ENCODE measurements at places on chromosomes 2 and 18.

- no peak for DNase-seq
Observed at GRCh38 chr2:176763851-176764404, 448.7 kb upstream of the HNRNPA3 start.

DNA sequence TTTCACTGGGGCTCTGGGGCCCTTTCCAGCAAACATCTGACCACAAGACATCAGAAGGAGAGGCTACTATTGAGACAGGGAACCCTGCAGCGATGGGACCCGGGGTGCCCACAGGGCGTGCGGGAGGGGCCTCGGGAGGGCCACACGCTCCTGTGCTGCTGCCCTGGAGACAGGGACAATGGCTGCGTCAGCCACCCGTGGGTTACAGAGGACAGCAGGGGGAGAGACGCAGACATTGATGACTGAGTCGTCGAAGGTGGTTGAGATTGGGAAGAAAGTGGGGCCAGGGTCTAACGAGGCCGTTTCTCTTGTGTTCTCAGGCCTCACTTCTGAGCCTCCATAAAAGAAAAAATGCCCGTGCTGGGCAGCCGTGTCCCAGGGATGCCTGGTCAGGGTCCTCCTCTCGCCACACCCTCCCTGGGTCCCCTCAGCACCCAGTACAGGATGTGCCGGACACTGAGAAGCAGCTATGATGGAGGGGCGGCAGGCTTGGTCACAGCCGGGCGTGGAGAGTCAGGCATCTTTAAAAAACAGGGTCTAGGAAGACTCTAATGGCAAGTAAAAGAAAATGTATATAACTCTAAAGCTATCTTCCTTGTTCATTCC lies 73.9 kb downstream of the NDUFA10 start:
- no peak for DNase-seq

DNA sequence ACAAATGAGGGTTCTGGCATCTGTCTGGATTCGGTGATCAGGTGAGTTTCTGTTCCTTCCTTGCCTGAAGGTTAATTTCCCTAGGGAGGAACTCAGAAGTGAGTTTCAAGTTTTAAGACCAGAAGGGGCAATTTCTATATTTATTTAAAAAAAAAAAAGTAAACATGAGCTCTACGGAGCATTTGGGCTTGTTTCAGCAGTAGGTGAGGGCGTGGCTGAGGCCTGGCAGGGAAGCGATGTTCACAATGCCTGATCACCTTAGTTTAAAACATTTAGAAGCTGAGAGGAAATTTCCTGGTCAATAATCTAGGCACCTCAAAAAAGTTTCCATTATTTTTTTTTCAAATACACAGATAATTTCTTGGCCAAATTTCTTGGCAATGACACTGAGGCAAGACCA lies 629.1 kb downstream of the DPP10 start:
- no peak for DNase-seq

DNA sequence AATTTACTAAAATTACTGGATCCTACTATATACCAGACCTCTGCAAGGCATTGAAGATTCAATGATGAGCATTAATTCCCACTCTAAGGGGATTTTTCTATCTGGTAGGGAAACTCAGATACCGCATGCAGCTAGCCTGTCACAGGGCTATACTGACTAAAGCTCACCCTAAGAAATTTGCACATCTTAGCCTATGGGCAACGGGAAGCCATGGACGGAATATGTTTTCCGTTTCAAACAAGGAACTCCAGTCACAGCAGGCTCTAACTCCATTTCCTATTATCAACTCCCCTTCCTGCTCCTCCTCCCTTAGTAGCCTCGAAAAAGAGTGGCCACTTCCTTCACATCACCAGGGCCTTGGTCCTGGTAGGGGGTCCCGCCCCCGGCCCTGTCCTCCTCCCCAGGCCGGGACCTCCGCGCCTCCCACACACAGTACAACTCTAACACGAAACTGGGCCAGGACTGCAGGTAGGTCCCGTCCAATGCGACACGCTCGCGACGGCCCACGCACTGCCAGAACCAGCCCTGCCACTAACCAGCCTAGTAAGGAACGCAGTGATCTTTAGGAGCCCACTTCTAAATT lies 659 bp upstream of the COX5B start:
- DNase-seq = no peak

DNA sequence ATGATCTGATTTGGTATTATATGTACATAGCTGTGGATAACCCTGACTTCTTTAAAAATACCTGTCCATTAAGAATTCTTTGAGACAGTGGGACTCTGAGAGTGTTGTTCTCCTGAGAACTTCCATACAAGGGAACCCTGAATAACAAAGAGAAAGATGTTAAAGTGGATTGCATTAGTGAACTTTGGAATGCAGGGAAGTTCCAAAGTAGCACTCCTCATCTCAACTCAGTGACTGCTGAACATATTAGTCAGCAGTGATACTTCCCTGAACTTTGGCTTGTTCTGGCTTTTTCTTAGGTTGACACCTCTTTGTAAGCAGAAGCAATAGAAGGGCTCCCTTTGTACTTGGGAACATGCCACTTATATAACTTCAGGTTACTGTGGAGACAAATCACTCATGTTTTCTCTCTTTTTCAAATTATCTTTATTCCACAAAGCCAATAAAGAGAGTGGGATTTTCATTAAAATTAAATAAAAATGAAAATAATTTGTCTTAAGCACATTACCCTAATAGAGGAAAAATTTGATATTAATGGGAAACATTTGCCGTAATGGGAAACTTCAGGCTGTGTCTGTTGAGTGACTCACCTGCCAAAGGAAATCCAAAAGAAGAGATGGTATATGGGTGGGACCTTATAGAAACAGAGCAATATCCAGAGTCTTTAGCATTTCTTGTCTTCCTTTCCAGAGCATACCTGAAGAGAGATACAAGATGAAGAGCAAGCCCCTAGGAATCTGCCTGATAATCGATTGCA lies 33.3 kb downstream of the CFLAR start:
- DNase-seq = no peak

GRCh38 chr18:3340015-3340681 lies 78.2 kb downstream of the MYL12B start:
- DNase-seq = no peak

DNA sequence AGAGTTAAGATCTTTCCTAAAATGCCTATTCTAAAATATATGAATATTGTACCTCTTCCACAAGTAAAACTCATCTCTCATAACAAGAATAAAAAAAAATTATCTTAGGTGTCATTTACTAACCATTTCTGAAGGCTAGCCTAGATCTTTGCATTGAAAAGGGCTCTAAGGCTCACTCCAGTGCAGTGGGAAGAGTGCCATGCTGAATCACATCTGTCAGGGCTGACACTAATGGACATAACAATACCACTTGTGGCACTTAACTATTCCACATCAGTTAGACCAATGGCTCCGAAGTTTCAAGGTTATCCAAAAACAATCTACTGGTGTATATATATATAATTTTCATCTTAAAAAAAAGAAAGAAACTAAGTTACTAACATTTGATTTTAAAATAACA lies 130.2 kb downstream of the EXOC6B start:
- DNase-seq = no peak

DNA sequence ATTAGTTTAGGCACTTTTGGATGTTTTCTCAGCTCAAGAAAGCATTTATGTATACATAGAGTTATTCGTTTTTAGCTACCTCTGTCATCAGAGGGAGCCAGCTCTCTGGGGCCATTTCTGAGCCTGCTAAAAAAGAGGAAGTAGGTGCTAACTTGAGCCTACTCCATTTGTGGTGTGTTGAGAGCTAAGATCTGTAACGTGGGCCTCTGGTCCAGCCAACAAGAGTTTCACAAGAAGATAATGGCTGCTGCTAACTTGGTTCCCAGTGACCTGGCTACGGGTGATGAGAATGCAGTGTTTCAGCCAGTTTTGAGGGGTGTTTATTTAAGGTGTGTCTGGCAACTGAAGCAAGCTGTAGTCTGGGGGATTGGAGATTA lies 182.5 kb downstream of the PRKCE start:
- DNase-seq = no peak

GRCh38 chr2:98907385-98907784 lies 28.6 kb downstream of the CRACDL start:
- DNase-seq = no peak

- DNase-seq = no peak
Observed at GRCh38 chr2:178306352-178307073, 112.2 kb downstream of the OSBPL6 start.

DNA sequence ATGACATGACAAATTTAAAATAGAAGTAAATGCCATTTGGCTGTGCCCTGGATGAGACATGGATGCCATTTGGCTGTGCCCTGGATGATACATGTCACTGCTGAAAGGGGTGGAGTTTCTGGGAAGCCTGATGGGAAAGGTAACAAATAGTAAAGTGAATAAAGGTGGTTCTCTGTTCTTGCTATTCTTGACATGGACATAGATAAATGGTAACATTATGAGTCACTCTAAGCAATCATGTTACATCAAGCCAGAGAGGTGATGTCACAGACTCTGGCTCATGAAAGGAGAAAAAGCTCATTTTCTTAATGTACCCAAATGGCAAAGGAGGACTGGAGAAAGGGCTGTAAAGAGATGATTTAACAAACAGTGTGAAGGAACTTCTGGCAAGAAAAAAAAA lies 86.4 kb downstream of the EML6 start:
- DNase-seq = no peak

- DNase-seq = no peak
Observed at GRCh38 chr2:71884303-71885042, 263.2 kb downstream of the CYP26B1 start.

DNA sequence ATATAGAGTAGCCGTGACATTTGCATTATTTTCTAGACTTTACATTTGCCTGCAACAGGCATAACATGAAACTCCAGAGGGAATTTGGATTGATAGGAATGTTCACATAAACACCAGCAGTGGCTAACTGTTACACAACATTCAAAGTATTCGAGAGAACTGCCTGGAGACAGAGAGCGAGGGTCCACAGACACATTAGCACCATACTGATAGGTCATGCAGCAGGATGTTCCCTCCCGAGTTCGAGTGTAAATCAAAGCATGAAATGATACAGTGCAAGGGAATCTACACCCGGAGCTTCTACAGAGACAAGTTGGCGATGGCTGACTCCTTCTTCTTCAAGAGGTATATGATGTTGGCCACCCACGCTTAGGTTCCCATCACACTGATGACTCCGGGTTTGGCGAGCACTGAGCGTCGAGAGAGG lies 89.5 kb downstream of the COL6A3 start:
- no peak for DNase-seq

DNA sequence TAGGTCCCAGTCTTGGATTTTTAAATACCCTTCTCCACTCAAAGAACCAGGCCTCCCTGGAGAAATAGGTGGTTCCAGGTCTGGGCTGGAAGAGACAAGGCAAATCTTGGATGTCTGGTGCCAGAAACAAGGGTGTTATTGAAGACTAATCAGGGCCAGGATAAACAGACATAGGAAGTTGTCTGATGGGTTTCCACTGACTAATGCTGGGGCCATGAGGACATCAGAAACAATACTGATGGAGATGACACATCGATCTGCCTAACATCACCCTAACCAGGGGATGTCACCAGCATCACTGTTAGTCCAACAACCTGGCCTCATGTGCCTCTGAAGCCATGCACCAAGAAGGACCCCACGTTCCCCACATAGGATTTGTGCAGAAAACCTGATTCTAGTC lies 42.5 kb upstream of the GLI2 start:
- no peak for DNase-seq

GRCh38 chr2:18387441-18388206 lies 172.8 kb downstream of the RDH14 start:
- peak; percentile 74 for DNase-seq

- no peak for DNase-seq
Observed at GRCh38 chr2:223389624-223390023, 212.5 kb downstream of the SCG2 start.

GRCh38 chr2:46275995-46276394 lies 21.2 kb upstream of the EPAS1 start:
- no peak for DNase-seq

- no peak for DNase-seq
Observed at GRCh38 chr18:53887447-53887846, 337.0 kb downstream of the MBD2 start.

GRCh38 chr2:195984923-195985726 lies 83.5 kb downstream of the DNAH7 start:
- DNase-seq = no peak

- DNase-seq = no peak
Observed at GRCh38 chr2:176081376-176081836, 2.4 kb downstream of the EVX2 start.

DNA sequence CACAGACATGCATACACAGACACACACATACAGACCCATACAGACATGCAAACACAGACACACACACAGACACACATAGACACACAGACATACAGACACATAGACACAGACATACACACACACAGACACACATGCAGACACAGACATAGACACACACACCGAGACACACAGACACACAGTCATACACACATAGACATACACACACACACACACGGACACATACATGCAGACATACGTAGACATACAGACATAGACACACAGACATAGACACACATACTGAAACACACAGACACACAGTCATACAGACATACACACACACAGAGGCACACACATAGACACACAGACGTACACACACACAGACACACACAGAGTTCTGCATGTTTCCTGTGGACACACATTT lies 26.9 kb downstream of the INHBB start:
- no peak for DNase-seq

- no peak for DNase-seq
Observed at GRCh38 chr2:124476291-124476690, 451.2 kb downstream of the CNTNAP5 start.

DNA sequence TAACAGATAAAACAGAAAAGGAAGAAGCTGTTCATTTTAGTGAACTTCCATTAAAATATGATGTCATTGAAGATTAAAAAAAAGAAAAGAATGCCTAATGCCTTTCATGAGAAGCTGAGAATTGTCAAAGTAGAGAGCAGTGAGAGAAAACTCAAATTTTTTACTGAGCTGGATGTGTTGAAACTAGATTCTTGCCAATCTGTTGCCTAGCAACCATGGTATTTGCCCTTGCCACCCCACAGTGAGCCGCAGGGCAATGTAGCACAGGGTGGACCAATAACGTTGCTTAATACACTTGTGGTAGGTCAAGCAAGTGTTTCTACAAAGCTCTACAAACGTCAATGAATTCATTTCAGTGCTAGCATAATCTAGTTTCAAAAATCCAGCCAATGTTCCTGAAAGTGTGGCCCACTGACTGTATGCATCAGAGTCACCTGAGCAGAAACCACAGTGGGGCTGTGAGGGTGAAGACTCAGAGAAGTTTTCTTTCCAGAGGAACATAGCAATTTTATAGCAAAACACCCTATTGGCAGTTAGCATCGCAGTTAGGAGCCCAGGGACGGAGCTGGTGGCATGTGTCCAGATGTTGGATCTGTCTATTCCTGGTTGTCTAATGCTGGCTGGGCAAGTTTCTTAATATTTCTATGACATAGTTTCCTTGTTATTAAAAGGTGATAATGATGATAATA lies 132.2 kb downstream of the DOCK10 start:
- peak; percentile 67 for DNase-seq

- no peak for DNase-seq
Observed at GRCh38 chr18:25650201-25650941, 298.4 kb upstream of the ZNF521 start.

DNA sequence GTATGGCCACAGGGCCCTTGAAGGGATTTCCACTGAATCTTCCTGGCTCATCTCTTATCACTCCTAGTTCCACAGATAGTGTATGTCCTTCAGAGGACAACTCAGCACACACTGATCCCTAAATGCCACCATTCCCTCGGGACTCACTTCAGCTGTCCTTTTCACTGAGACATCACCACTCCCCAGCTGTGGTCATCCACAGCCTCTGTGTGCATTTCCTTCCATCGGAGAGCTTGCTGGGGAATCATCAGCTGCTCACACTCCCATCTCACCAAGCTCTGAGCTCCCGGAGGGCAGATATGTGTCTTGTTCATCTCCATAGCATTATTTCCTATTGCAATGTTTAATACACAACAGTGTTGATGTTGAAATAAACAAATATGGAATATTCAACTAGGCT lies 759.5 kb downstream of the RNF144A start:
- DNase-seq = no peak

Measured in breast epithelium (tissue), 4 donors.